ENCODE measurements at places on chromosomes 2 and 18.

DNA sequence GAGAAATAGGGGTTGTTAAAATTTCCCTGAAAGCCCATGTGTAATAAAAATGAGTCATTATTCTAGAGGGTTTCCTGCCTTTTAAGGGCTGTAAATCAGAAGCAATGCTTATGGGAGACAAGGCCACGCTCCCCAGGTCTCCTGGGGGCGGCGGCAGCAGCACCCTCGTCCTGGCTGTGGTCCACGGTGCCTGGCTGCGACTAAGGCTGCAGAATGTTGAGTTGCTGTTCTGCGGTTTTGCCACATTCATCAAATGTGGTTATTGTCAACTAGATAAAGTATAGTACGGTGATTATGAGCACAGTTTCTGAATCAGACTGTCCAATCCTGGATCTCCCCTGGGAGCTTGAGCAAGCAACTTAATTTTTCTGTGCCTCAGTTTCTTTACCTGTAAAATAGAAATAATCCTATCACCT, 11.9 kb upstream of the AGFG1 start:
- DNase-seq, result no peak

GRCh38 chr2:113675875-113676274, 48.8 kb downstream of the RABL2A start:
- no peak for DNase-seq

GRCh38 chr18:65435534-65435933, 315.3 kb upstream of the CDH7 start:
- DNase-seq, result peak; percentile 17

- DNase-seq, result no peak
These were observed 913 bp upstream of the WNT10A start for GRCh38 chr2:218879776-218880101.

DNA sequence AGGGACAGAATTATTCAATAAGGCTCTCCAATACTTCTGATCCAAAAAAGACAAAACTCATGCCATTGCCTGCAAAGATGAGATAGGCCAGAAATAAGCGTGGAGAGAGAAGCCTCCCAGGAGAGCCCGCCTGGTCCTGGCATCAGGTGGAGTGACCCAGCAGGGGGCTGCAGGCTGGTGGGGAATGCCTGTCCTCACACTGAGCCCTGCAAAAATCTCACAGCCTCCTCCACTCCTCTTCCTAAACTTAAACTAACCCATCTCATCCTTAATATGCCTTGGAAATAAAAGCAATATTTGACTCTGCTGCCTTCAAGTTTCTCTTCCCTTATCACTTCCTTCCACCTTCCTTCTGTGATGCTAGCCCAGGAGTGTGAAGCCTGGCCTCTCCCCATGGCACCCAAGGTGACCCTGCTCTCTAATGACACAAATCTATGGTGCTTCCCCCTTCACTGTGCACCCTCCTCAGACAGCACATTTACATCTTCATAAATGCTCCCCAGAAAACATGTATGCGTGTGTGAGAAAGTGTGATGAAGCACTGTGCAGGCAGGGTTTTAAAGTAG, 218.4 kb downstream of the ANAPC1 start:
- DNase-seq, result no peak

- DNase-seq, result no peak
These were observed 112.5 kb downstream of the FAM210A start for GRCh38 chr18:13613591-13614501.

DNA sequence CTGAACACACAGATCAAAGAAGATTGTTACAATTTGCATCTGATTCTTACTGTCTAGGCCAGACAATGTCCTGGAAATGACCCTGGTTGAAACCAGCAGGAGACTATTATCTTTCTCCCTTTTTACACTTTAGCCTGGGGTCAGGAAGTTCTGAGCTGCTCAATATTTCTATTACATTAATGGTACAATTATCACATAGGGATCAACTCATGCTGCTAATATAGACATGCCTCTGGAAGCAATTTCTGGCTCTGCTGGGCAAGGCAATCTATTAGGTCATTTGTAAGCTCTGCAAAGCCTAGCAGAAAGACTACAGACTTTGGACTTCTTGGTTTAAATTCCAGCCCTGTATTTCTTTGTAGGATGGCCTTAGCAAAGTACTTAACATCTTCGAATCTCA, 205.3 kb downstream of the LRP1B start:
- DNase-seq, result no peak

- peak; percentile 28 for DNase-seq
These were observed at the start of gene MOGAT1 for GRCh38 chr2:222671259-222672067. Gene MOGAT1 (plus strand): TSS chr2:222671658. CDS start chr2:222671786, 128 bp downstream.

GRCh38 chr18:2027756-2028155, 543.5 kb downstream of the METTL4 start:
- DNase-seq, result no peak

- DNase-seq, result no peak
These were observed 64.3 kb downstream of the EDAR start for GRCh38 chr2:108924580-108925251.

- DNase-seq, result no peak
These were observed 61.6 kb downstream of the SCN9A start for GRCh38 chr2:166314022-166314759.
